ENCODE measurements at places on chromosomes 2 and 18. TPM values are rescaled to one million over a fixed set of nuclear protein-coding genes. Genes with fewer than 3 reads are reported as not detected.

The TCF23 gene
- not detected for total RNA-seq

The WNT6 gene
- total RNA-seq: 0.11 TPM

The UGT1A8 gene
- total RNA-seq: not detected

The SOWAHC gene
- 0.32 TPM for total RNA-seq

The TGFA gene
- 0.07 TPM for total RNA-seq

The WIPF1 gene
- total RNA-seq: 372 TPM

The CCDC121 gene
- 1.2 TPM for total RNA-seq

The LRRTM1 gene
- not detected for total RNA-seq

All from T-helper 2 cell treated with Interferon-gamma antibody and Interleukin-4, amounts not matched to agents 100 ng/mL and 5 ng/mL, for 36 hours (primary cell).